ENCODE measurements at places on chromosomes 2 and 18. TPM values are rescaled to one million over a fixed set of nuclear protein-coding genes. Genes with fewer than 3 reads are reported as not detected.

GRCh38 chr2:204751472-204751871 lies 206.2 kb downstream of the PARD3B start:
- no peak for DNase-seq

GRCh38 chr2:43221124-43221762 lies 5.2 kb downstream of the ZFP36L2 start:
- peak; percentile 94 for DNase-seq

DNA sequence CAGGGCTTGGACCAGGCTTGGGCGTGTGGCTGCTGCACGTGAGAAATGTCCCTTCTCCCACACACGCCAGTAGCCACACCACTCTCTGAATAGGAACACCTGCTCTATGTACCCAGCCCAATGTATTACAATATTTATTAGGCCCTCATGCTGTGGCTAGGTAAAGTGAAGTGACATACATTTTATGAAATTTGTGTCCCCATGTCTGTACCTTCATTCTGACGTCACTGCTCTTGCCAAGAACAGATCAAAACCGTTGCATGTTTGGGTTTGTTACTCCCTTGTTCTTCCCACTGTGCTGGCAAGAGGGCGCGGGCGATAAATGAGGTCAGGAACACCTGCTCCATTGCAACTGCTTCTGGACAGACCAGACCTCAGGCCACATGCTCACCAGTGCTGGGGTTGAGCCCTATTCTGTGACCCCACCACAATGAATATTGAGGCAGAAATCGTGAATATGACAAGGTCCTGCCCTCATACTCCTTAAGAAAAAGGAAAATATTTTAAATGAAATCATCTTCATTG lies 436.4 kb upstream of the SALL3 start:
- DNase-seq, result no peak

GRCh38 chr18:39558658-39559057 lies 1993.1 kb upstream of the CELF4 start:
- DNase-seq, result no peak

GRCh38 chr18:56197241-56197859 lies 441.0 kb downstream of the TXNL1 start:
- no peak for DNase-seq

DNA sequence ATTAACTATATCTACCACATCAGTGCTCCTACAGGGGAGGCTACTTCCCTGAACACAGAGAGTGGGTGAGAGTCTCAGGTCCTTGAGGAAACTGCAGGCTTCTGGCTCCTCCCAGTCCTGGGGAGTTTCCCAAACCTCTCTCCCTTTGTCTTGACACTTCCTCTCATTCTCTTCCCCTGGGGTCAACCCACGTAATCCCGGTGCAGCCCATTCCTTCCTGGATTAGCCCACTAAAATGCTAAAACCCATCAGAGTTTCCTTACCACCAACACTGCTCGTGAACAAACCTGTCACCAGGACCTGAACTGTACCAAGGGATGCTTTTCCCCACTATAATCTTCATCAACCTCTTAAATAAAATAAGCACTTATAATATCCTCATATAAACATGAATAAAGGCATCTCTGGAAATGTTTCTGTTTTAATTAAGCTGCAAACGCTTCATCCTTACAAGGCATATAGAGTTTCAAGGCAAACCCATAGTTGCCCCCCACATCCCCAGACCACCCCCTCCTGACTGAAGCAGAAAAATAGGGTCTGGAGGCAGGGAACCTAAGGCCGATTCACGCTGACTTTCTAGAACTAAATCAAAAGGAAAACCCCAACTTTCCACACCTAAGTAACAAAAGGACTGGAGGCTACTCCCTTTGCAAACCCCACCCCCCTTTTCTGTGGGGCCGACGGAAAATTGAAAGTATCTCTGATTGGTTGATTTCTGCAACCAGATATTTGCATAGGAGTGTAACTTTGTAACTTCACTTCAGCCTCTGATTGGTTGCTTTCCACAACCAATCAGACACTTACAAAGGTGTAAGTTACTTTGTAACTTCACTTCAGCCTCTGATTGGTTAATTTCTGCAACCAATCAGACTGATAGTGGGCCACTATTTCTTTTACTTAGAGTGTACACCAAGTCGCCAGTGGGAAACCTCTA lies 19.0 kb downstream of the TMSB10 start:
- no peak for DNase-seq

BMP10 gene
- not detected for total RNA-seq

GCG gene
- total RNA-seq, result not detected

MIB1 gene
- total RNA-seq, result 36.0 TPM
